ENCODE measurements at places on chromosomes 13 and 19.
A peak's percentile ranks its signal among the peaks of the same experiment; 100 is the strongest.

GRCh38 chr19:36215276-36216123 is 594 bp downstream of the ZNF146 start:
- DNase-seq: no peak

DNA sequence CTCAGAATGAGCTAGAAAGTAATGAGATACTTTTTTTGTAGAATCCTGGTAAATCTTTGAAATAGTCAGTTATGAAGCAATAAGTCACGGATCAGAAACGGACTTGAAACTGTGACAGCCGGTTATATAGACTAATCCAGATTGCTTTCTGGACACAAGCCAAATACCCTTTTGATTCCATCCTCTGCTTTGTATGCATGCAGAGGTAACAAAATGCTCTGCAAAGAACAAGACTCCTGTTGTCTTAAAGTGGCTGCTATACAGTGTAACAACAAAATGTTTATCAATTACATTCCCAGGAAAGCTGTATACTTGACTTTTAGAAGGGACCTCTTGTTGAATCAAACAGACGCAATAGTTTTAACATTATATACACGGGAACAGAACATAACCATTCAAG is 66.5 kb upstream of the STARD13 start:
- DNase-seq: peak; percentile 84

- DNase-seq: peak; percentile 89
These were observed 982 bp upstream of the DACT3 start for GRCh38 chr19:46661735-46662592.

DNA sequence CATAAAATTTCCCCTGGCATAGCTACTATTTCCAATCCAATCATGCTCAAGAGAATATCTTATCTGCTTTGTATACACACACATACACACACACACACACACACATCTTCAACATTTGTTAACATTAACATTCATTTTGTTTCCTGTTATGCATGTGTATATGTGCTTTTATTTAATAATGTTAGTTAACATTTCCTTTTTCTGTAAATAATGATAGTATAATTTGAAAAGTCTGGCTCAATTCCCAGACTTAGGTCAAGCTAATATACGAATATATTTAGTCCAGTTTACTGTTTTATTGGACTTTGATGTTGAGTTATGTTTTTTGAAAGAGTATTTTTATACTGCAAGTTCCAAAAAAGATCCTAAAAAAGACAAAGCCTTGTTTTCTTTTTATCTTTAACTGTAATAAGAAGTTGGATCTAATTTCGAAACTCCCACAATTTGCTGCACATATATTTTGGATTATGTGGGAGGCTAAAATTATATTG is 1072.4 kb downstream of the EFNB2 start:
- DNase-seq: no peak

DNA sequence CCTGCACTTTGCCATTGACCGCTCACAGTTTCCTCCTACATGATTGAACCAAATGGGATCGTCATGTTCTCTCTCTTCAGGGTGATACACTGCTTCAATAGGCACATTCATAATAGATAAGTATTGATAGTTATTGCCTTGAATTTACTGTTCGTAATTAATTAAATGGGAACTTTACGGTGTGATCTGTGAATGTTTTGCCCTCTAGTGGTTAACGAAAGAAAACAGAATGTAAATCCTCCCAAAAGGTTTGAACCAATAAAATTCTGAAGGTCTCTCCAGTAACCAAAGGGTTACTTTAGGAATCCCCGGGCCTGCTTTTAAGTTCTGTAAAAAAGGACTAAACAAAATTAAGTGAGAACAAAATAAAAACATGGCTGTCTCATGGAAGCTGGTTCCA is 389.3 kb downstream of the DACH1 start:
- no peak for DNase-seq

DNA sequence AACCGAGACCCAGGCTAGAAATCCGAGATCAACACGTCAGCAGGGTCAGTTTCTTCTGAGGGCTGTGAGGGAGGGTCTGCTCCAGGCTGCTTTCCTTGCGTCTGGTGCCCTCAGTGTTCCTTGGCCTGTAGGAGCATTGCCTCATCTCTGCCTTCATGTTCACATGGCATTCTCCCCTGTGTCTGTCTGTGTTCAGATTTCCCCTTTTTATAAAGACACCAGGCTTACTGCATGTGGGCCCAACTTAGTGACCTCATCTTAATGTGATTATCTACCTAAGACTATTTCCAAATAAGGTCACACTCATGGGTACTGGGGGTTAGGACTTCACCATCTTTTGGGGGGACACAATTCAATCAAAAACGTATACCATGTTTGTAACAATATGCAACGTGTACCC is 57.2 kb upstream of the C1QTNF9 start:
- no peak for DNase-seq

DNA sequence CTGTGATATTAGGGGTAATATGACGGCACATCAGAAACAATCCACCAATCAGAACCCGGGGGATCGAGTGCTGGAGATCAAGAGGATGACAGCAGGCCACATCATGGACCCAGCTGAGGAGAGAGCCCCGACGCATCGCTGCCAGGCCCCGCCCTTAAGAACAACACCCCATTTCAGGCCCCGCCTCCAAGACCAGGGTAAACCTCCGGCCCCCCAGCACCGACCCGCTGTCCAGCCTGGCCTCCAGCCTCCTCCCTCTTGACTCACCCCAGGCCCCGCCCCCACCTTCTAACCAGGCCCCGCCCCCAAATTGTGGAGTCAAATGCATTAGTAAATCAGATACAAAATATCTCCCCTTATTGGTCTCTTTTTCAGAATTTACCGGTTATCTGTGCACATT is 4.7 kb upstream of the ZNF611 start:
- DNase-seq: no peak

DNA sequence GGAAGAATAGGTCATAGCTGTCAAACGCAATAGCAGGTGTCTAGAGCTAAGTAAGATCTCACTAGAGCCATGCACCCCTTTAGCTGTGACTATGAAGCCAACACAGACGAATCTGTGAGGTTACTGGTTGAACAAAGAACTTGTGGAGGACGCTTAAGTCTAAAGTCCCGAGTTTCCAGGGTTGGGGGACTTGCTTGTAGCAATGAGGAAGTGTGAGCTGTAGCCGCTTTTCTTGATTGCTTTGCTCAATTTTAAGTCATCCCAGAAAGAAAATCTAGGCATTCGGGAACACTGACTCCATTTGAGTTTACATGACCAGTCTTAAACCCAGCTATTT is 1.6 kb downstream of the GPC5 start:
- no peak for DNase-seq

DNA sequence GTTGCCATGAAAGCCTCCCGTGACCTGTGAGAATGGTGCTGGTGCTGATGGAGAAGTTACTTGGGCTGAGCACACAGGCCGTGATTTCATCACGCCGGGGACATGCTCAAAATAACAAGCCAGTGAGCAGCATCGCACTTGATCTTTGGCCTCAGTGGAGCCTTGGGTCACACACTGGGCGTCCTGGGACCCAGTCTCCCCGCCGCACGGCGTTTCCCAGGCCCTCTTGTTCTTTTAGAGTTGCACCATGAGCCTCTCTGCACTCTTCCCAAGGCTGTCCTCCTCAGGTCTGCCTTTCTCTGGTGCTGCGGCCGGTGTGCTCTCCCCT is 9.5 kb upstream of the NDUFS7 start:
- no peak for DNase-seq

DNA sequence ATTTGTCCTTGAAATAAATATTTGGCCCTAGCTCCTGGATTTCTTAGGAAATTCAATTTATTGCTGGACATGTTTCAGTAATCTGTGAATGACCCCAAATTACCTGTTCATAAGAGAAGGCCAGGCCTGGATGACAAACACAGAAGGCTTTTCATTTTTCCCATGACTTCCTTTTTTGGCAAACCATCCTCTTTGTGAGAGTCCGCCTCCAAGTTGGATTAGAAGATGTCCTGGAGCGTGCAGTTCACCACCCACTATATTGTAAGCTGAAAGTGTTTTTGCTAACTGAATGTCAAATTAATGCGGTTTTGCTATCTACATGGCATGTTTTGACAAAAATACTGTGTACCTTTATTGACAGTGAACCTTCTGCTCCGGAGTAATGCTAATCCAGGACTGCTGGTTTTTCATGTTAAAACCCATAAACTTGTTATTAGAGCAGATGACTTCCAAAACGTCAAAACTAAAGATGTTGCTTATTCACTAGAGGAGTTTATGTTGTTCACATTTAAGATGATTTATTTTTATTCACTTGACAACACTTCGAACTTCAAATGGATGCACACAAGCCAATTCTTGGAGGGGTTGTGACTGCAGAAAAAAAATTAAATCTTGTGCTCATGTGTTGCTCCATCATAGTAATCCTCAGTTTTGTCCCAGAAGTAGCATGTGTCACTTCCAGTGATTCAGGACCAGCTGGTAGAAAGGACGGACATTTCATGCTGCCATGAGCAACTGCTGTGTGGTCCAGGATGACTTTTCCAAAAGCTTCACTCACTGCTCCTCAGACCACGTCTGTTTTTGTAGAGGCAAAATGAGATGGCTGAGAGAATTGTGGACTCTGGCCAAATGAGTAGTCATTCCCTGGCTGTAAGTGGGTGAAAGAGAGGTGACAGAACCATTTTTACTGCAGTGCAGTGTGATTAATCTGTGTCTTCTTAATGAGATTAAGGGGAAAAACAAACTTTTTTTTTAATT is 71.0 kb downstream of the ITGBL1 start:
- DNase-seq: peak; percentile 55

DNA sequence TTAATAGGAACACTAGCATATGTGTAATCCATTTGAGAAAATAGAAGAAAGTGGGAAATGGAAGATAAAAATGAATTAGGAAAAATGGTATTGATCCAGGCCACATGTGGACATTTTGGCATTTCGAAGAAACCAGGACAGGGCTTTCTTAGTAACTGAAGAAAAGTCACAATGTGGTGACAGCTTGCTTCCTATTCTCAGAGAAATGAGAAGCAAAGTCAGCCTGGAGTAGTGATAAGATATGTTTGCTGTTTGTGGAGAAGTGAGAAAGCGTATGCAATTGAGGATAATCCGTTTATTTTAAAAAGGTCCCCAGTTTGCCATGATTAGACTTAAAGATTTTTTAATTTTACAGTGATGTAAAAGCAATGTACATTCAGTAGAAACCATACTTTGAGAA is 127.9 kb downstream of the SLITRK6 start:
- DNase-seq: no peak

- DNase-seq: no peak
These were observed 14.3 kb upstream of the EDDM13 start for GRCh38 chr19:56258272-56258671.

- no peak for DNase-seq
These were observed 87.1 kb downstream of the ATP11A start for GRCh38 chr13:112776971-112777370.

DNA sequence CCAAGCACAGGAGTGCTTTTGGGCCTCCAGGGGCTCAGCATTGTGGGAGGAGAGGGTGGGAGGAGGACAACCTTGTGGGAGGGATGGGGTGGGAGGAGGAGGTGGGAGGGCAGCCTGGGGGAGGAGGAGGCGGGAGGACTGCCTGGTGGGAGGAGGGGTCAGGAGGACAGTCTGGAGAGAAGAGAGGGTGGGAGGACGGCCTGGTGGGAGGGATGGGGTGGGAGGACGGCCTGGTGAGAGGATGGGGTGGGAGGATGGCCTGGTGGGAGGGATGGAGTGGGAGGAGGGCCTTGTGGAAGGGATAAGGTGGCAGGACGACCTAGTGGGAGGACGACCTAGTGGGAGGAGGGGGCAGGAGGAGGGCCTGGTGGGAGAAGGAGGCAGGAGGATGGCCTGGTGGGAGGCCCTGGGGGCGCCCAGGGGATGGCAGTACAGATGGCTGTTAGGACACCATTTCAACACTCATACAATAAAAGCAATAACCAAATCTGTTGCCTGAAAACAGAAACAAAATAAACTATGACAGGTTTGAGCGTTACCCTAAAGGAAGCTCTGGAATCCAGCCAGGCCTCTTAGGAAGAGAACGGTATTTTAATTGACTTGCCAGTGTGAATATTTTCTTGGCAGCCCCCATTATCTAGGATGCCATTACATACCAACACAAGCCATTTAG is 63.7 kb downstream of the CRYL1 start:
- no peak for DNase-seq

DNA sequence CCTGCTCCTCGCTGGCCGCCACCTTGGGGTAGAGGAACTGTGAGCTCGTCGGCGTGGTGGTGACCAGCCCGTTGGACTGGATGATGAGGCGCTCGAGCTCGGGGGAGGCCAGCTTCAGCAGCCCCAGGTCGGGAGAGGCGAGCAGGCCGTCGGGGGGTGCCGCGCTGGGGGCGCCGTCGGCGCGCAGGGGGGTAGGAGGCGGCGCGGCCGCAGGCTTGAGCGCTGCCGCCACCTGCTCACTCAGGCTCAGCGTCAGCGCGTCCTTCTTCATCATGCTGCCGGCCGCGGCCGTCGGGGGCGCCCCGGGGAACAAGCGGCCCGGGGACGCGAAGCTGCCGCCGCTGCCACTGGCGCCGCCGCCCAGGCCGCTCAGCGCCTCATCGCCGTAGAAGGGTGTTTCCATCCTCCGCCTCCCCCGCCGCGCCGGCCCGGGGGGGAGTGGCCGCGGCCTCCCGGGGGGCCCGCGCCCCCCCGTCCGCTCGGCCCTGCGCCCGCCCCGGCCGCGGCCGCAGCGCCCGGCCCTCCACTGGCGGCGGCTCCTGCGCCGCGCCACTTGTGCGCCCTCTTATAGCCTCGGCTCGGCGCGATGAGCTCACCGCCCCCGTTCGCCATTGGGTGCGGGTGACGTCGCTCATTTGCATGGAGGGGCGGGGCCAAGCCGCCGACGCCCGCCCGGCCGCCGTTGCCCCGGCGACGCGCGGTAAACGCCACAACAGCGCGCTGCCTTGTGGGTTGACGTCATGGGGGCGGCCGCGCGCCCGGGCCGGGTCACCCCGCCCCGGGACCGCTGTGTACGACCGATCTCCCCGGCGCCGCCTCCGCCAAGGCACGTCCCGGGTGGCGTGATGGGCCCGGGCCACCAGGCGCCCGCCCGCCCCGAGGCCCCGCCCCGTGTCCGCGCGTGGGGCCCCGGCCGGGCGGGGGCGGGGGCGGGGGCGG is at the start of gene JUND:
Gene JUND, minus strand, starts transcription at position 541 of the 939 bp plus-strand sequence. Its CDS starts 138 bp downstream, at position 403.
- peak; percentile 93 for DNase-seq

- no peak for DNase-seq
These were observed 41.1 kb upstream of the GAS6 start for GRCh38 chr13:113905018-113905417.

DNA sequence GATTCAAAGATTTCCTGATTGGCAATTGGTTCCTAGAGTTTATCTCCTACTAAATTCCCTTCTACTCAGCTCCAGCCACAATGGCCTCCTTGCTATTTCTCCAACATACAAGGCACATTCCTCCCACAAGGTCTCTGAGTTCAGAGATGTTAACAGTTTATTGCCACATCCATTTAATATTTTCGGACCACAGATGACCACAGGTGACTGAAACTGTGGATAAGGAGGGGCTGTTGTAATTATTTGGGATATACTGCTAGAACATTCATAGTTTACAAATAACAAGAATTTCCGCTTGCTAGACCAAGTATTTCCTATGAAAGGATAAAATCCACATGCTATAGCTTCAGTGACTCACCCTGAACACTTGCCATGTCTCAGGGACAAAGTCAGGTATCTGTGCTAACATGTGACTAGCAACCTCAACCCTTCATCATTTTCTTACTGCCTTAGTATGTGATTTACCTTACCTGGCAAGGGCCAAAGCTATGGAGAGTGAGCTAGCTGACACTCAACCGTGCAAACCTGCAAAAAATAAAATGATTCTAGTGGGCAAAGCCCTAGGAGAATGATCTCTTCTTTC is 117.7 kb downstream of the TBC1D4 start:
- no peak for DNase-seq

GRCh38 chr13:50521831-50522149 is 321.7 kb downstream of the DLEU7 start:
- DNase-seq: no peak

- DNase-seq: no peak
These were observed 1.2 kb upstream of the PLEKHG2 start for GRCh38 chr19:39411081-39411831.

GRCh38 chr13:110812869-110813645 is 99.6 kb downstream of the ING1 start:
- no peak for DNase-seq
